ENCODE measurements at places on chromosomes 2 and 18.

- no peak for DNase-seq
Measured at GRCh38 chr2:151623631-151624030, 110.6 kb downstream of the NEB start.

DNA sequence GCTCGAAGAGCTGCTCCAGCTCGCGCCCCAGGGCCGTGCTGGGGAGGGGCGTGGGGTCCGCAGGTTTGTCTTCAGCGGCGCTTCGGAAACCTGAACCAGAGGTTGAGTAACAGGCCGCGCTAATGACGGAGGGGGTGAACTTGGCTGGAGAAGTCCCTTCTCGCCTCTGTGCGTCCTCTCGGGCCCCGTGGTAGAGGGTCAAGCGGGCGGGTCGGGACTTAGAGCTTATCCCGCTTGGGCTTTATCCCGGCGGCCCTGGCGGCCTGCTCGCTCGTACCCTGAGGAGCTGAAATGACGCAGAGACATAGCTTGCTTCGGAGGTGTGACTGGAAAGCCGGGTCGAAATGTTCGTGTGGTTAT is 479 bp downstream of the RNMT start:
- peak; percentile 70 for DNase-seq

DNA sequence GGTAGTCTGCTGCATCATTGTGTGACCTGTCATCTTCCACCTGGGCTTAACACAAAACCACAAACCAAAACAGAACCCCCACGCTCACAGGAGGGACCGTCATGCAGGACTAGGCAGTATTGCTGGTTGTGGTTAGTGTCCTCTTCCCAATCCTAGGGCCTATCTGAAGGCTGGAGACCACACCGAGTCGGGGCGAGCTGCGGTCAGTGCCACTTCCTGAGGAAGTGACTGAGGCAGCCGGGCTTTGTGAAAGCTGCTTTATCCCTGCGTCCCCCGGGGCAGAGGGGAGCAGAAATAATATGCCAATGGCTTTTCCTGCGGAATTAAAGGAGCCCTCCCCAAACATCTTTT is 22.9 kb downstream of the ZNF532 start:
- peak; percentile 74 for DNase-seq

- peak; percentile 65 for DNase-seq
Measured at GRCh38 chr2:197613509-197613987, 61.8 kb downstream of the RFTN2 start.

- no peak for DNase-seq
Measured at GRCh38 chr2:219183151-219183772, 5.2 kb downstream of the RETREG2 start.

DNA sequence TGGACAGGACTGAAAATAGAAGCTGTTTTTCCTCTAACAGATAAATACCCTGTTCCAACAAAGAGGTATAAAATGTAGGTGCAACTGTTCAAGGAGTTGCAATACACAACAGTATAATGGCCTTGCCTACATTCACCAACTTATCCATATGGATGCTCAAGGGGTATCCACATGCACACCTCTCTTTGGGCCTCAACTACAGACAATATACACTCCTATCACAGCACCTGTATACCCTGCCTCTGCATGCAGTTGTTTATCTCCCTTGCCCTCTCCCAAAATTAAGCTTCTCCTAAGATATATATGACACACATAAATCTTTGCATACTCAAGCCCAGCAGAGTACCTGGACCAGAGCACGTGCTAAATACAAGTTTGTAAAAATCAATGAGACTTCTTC is 37.3 kb downstream of the DARS1 start:
- no peak for DNase-seq

GRCh38 chr18:11293794-11294193 is 144.4 kb upstream of the PIEZO2 start:
- no peak for DNase-seq

GRCh38 chr2:27960237-27960912 is 69.8 kb downstream of the BABAM2 start:
- DNase-seq: peak; percentile 93

- DNase-seq: no peak
Measured at GRCh38 chr18:2451556-2451955, 119.7 kb downstream of the METTL4 start.

DNA sequence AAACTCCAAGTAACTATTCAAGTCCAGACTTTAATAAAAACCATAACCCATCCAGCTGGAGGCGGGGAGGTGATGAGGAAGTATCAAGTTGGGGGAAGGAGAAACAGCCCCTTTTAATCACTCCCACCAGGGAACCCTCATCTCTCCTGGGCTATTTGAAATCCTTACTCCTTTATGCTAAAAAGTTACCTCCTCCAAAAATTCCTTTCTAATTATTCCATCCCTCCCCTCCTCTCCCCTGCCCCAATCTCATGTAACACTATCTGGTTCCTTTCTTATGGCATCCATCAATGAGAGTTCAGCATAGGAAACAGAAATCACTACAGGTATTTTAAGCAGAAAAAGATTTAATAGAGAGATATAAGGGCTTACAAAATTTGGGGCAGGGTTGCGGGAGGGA is 9.3 kb upstream of the SLC14A2 start:
- no peak for DNase-seq

- DNase-seq: peak; percentile 88
Measured at GRCh38 chr2:189178726-189179569, 613 bp downstream of the COL5A2 start.

GRCh38 chr2:162749994-162750393 is 88.6 kb downstream of the KCNH7 start:
- DNase-seq: no peak

GRCh38 chr18:75502286-75502685 is 74.8 kb upstream of the SMIM21 start:
- peak; percentile 39 for DNase-seq

DNA sequence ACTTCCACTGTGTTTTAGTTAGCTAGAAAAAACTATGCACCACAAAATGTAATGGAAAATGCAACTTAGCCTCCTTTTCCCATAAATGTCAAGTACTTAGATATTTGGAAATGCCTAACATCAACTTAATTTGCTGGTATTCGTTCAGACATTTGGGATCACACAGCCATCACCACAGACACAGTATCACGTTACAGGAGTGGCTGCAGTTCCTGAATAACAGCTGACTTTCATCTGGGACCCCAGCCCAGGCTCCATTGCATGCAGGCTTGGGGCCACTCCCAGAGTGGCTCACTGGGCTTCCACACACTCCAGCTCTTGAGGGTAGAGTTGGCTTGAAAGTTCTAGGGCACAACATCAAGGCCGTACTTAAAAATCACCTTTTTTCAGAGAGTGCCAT is 9.3 kb downstream of the TMEM182 start:
- peak; percentile 35 for DNase-seq

DNA sequence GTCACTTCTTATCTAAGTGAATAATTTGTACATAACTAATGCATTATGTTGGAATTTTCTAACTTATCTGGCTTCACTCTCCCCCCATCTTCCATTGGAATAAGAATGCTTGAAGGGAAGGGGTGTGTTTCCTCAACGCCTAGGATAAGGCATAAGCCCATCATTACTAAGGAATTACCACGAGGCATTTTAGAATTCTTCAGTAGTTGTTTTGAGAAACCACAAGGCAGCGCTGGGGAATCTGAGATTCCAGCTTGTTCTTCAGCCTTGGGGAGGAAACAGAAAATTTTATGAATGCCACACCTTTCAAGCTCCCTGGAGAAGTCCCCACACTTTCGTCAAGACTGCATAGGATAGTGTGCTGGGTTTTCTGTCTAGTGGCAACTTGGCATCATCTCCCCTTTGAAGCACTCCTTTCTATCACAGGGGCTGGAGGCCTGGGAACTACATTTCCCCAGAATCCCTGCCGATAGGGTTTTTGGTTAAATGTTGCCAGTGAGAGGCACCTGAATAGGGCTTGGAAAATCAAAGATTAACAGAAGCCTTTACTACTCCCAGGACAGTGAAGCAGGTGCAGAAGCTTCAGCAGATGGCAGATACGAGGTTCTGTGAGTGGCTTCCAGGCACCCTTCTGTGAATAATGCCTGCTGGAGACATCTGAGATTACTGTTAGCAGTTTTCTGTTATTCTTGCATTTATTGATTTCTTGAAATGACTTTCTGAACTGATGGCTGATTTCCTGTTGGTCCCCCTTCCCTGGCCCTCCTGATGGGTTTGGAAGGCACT is 192.7 kb upstream of the REV1 start:
- peak; percentile 61 for DNase-seq

- DNase-seq: no peak
Measured at GRCh38 chr18:22879293-22879692, 53.8 kb upstream of the RBBP8 start.

GRCh38 chr2:179675435-179675834 is 186.0 kb downstream of the ZNF385B start:
- DNase-seq: no peak

GRCh38 chr2:41705634-41706033 is 342.2 kb upstream of the PKDCC start:
- no peak for DNase-seq

- peak; percentile 27 for DNase-seq
Measured at GRCh38 chr2:130185896-130186295, 3.8 kb downstream of the MZT2B start.

DNA sequence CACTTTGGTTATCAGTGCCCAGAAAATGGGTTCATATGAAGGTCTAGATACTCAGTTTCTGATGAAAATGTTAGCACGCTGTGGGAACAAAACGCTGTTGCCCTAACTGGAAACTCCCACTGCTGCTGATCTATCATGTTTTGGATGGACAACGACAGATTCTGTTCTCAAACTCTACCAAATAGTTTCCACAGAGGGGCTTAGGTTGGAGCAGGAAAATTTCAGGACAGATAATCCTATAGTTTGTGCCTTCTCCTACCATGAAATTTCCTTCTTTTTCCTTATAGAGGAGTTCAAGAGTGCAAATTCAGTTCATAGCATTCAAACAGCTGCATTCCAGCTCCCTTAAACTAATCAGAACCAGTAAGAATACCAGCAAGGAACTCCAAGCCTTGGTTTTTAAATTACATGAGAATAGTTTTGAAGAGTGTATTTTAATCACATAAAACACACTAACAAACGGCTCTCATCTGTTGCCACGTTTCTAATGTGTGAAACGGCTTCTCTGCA is 58.7 kb upstream of the RALBP1 start:
- no peak for DNase-seq

DNA sequence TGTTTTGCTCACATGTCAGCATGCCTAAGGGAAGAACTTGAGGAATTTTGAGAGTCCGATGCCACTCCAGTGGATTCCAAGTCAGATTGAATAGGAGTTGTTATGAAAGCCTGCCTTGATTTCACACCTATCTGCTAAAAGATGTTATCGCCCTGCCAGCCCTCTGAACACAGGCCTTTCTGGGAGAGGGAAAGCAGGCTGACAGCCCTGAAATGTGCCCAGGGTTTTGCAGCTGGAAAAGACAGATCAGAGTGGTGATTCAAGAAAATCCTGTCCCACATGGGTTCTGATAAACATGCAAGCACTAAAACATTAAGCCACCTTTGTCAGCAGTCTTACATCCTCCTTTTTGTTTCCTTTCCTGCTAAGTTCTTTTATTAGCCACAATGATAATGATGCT is 1752.9 kb upstream of the CELF4 start:
- DNase-seq: no peak

GRCh38 chr18:53665701-53666100 is 558.8 kb downstream of the MBD2 start:
- DNase-seq: no peak

DNA sequence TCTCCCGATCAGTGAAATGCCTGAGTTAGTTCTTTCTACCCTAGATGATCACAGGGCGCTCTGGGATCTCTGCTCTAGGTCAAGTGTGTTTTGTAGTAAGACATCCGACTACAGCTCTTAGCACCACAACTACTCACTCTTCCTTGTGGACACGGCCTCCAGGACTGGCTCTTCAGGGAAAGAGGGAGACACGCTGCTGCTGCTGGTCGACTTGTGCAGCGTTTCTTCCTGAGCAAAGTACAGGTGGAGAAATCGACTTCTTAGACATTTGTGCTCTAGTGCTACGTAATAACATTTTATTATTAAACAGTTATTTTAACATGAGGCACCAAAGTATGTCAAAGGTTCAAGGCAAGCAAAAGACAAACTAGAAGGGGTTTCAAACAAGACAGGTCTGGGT is 57.0 kb downstream of the PRELID3A start:
- no peak for DNase-seq

- no peak for DNase-seq
Measured at GRCh38 chr2:54371460-54372065, 84.6 kb upstream of the SPTBN1 start.

DNA sequence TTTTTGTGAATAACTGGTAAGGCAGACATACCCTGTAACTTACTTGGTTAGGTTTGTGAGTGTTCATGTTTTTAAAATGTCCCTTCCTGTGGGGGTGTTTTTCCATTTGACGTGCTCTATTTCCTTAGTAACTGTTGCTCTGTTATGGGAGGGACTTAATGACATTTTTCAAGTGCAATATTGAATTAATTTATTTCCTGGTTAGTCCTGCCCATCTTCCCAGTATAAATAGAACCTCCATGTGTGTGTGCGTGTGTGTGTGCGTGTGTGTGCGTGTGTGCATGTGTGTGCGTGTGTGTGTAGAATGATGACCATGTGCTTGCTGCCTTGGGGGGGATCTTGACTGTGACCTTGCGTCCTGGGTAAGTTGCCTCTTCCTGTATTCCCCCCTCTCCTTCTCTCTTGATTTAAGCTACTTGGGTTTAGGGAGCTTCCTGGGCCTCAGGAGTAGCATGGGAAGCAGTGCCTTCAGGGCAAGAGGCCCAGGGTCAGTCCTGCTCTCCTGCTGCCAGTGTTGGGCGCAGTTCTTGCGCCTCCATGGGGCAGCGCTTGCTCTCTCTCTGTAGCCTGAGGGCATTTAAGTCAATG is 163.9 kb downstream of the LDLRAD4 start:
- DNase-seq: peak; percentile 83

GRCh38 chr2:133123393-133123792 is 444.9 kb downstream of the NCKAP5 start:
- DNase-seq: no peak

Data from choroid plexus epithelial cell (primary cell).